Tongue (tissue), 3 donors: ENCODE measurements at places on chromosomes 4 and X. TPM values are rescaled to one million over a fixed set of nuclear protein-coding genes. Genes with fewer than 3 reads are reported as not detected.

AVPR2 gene
- total RNA-seq, result 1.7 TPM

ZFP42 gene
- 0.10 TPM for total RNA-seq

MAGEA12 gene
- not detected for total RNA-seq

FAM184B gene
- total RNA-seq, result 8.0 TPM

AFM gene
- total RNA-seq, result not detected

NEIL3 gene
- total RNA-seq, result 3.0 TPM

RIPPLY1 gene
- total RNA-seq, result not detected

NPNT gene
- total RNA-seq, result 110 TPM

ADH4 gene
- total RNA-seq, result not detected

OTC gene
- total RNA-seq, result not detected

ASB12 gene
- total RNA-seq, result 5.7 TPM

PNCK gene
- total RNA-seq, result 0.92 TPM

SFRP2 gene
- total RNA-seq, result 111 TPM

FOXP3 gene
- 0.21 TPM for total RNA-seq

C4orf50 gene
- 0.10 TPM for total RNA-seq

SSX2 gene
- total RNA-seq, result not detected

ZNF185 gene
- 22.6 TPM for total RNA-seq

CXCL3 gene
- total RNA-seq, result 1.4 TPM

GAK gene
- total RNA-seq, result 46.7 TPM

DUX4 gene
- not detected for total RNA-seq

NELFA gene
- total RNA-seq, result 33.1 TPM

TCP11X2 gene
- total RNA-seq, result not detected

ARHGAP36 gene
- total RNA-seq, result 172 TPM

RPS6KA6 gene
- total RNA-seq, result 10.3 TPM

ERCC6L gene
- total RNA-seq, result 4.0 TPM

XAGE2 gene
- not detected for total RNA-seq

SLC16A2 gene
- 17.1 TPM for total RNA-seq

ADGRG2 gene
- 4.3 TPM for total RNA-seq

ATP1B4 gene
- 367 TPM for total RNA-seq

TMEM47 gene
- total RNA-seq, result 108 TPM

DNAAF6 gene
- not detected for total RNA-seq

LINC00632 gene
- 7.0 TPM for total RNA-seq

KLHL13 gene
- 90.3 TPM for total RNA-seq

CLTRN gene
- total RNA-seq, result 1.0 TPM

XK gene
- total RNA-seq, result 14.3 TPM

TMPRSS11D gene
- 6.6 TPM for total RNA-seq

AKAP4 gene
- total RNA-seq, result 0.10 TPM

DCX gene
- total RNA-seq, result 20.8 TPM

CTAG2 gene
- not detected for total RNA-seq

CENPI gene
- total RNA-seq, result 11.2 TPM

IL21 gene
- not detected for total RNA-seq

CCSER1 gene
- 19.9 TPM for total RNA-seq
